ENCODE measurements at places on chromosomes 2 and 18.

GRCh38 chr2:211468877-211469663 is 912.7 kb downstream of the CPS1 start:
- DNase-seq: no peak

GRCh38 chr18:14747513-14748474 is at the start of gene ANKRD30B:
Gene ANKRD30B, plus strand, starts transcription at chr18:14748172. Its CDS starts 248 bp downstream, at chr18:14748420.
- DNase-seq: no peak

GRCh38 chr2:53130441-53130943 is 637.1 kb upstream of the CHAC2 start:
- no peak for DNase-seq

GRCh38 chr2:105279126-105279525 is 37.6 kb downstream of the GPR45 start:
- no peak for DNase-seq

GRCh38 chr2:232543491-232543890 is 4.0 kb downstream of the CHRNG start:
- no peak for DNase-seq

DNA sequence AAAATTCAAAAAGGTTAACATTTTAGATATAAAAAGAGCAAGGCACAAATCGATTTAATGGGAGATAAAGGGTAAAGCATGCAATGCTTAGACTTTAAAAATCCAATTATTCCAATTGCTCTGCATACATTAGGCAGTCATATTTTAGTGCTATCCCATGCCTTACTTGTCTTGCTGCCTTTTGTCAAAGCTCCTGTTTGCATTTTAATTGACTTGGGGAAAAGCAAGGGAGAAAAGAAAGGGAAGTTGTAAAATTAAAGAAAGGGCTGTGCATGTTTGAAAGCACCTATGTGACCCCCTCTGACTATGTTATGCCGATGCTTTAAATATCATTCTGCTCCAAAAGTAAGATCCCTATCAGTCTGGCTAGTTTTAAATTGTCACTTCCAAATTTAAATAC is 193.7 kb upstream of the VWC2L start:
- DNase-seq: no peak

- DNase-seq: no peak
Measured at GRCh38 chr18:62846313-62846712, 131.0 kb downstream of the PHLPP1 start.

DNA sequence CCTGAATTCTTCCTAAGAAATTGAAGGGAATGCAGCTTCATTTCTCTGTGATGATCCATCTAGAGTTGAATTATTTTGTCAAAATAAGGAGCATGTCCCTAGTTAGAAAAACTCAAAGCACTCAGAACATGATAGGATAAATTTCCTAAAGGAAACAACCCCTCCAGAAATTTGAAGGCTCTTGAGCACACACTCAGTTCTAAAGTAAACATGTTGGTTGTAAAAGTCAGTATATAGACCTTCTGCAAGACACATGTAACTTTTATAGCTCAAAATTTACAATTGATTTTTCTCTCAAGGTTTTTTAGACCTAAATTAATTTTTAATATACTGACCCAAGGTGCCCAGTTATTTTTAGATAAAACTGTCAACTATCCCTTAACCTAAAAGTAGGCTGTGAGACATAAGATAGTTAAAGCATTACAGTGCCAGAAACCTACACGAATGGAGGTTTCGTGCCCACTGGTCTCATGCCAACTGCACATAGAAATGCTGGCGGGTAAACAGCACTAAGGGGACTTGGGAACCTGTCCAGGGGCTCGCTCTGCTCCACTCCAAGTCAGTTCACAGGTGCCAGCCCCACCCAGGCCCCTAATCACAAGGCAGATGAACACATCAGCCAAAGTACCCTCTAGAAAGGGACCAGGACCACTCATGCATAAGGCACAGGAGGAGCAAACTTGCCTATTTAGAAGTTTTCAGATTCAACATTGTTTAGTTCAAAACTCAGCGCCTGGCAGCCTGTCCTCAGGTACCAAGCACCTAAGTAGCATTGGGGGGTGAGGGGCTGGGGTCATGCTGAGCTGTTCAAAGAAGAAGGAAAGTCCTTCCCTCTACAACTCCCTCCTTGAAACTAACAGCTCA is 106.5 kb downstream of the SMC6 start:
- DNase-seq: no peak

DNA sequence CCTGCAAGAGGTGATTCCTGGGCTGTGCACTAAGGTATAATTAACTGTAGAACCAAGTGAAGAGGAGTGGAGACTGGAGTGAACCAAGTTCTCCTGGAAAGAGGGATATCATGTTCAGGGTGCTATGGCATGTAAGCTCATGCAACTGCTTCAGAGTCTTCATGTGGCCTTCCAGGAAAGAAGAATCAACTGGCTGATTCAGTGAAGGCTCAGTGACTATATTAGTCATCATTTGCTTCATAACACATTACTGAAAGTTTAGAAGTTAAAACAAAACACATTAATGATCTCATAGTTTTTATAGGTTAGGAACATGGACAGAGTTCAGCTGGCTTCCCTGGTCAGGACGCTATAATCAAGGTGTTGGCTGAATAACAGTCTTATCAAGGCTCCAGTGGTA is 1200.8 kb upstream of the GYPC start:
- DNase-seq: no peak

GRCh38 chr2:26809876-26810577 is 24.2 kb downstream of the CENPA start:
- no peak for DNase-seq

DNA sequence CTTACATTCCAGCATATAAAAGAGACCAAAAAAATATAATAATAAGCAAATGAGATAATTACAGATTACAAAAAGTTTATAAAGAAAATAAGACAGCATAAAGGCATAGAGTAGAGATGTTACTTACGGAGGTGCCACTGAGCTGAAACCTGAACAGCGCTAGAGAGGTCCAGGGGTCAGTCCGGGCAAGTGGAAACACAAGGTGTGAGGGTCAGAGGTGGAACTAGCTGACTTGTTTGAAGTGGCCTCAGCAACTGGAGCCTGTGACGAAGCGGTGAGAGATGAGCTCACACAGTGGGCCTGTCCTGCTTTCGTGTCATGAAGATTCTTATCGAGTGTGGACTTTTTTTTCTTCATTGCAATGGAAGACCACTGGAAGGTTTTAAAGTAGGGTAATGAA is 288.3 kb upstream of the TANK start:
- DNase-seq: no peak

- DNase-seq: no peak
Measured at GRCh38 chr2:24691806-24692205, 101.4 kb downstream of the PTRHD1 start.

- no peak for DNase-seq
Measured at GRCh38 chr2:1527153-1527992, 114.1 kb downstream of the TPO start.

- DNase-seq: no peak
Measured at GRCh38 chr2:3208591-3208990, 169.0 kb downstream of the EIPR1 start.

DNA sequence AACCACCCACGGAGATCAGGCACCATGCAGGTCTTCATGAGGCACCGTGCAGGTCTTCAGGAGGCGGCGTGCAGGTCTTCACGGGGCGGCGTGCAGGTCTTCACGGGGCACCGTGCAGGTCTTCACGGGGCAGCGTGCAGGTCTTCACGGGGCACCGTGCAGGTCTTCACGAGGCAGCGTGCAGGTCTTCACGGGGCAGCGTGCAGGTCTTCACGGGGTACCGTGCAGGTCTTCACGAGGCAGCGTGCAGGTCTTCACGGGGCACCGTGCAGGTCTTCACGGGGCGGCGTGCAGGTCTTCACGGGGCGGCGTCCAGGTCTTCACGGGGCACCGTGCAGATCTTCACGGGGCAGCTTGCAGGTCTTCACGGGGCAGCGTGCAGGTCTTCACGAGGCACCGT is 350.4 kb upstream of the PKDCC start:
- DNase-seq: no peak

- no peak for DNase-seq
Measured at GRCh38 chr2:46576875-46577274, 97.5 kb downstream of the TMEM247 start.

GRCh38 chr2:184598002-184598315 is 370 bp upstream of the ZNF804A start:
- no peak for DNase-seq

DNA sequence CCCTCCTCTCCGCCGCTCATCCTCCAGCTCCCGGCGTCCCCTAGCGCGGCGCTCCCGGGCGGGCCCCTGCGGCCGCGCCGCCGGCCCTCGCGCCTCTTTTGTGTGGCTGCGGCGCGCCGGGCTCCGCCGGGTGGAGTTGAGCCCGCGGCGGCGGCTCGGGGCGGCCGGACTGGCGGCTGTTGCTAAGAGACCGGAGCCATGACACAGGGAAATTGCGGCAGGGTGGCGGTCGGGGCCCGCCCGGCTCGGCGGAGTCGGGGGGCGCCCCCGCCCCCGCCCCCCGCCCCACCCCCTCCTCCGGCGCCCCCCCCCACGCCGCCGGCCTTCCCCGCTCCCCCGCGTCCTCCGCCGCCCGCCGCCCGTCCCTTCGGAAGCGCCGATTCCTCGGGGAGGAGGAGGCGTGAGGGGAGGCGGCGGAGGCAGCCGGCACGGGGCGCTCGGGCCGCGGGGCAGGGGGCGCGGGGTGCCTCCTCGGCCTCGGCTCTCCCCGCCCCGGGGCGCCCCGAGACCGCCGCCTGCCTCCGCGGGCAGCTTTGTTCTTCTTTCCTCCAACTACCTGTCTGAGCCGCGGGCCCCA is at the start of gene TMEM200C:
TMEM200C (minus strand) TSS at position 224 of the 577 bp plus-strand sequence. CDS start 3,459 bp downstream, outside the sequence.
- no peak for DNase-seq

DNA sequence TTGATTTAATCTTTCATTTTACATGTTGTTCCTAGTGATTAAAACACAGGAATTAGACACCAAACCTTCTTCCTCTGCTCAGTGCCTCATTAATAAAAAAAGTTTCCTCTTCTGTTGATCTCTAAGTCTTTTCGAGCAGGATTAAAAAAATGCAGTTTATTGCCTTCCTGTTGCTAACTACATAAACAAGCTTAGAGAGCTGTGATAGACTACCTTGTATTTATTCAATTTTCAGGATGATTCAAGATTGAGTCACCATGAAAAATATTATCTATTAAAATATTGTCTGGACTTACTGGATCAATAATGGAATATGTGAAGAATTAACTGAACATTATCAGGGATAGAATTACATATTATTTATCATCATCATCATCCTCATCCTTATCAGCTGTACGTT is 1089.6 kb upstream of the CNTNAP5 start:
- DNase-seq: no peak

- DNase-seq: no peak
Measured at GRCh38 chr2:328761-329160, 40.9 kb upstream of the ALKAL2 start.

GRCh38 chr2:103740631-103741030 is 978.8 kb downstream of the TMEM182 start:
- DNase-seq: no peak

- DNase-seq: no peak
Measured at GRCh38 chr18:50170004-50170403, 24.9 kb downstream of the MYO5B start.

DNA sequence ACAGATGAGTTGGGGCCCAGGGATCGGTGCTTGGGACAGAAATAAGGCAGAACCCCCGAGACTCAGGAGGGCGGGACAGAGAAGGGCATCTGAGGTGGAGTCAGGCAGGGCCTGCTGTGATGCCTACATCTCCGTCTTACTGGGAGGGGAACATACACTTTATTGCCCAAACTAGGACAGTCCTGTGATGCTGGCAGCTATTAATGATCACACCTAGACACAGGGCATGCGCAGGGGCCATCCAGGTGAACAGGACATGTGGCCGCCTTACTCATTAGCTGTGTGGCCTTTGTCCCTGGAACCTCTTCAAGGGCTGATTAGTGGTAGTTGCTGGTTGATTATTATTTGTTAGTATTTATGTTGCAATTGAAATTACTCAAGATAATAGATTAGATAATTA is 33.2 kb downstream of the MLPH start:
- DNase-seq: no peak

DNA sequence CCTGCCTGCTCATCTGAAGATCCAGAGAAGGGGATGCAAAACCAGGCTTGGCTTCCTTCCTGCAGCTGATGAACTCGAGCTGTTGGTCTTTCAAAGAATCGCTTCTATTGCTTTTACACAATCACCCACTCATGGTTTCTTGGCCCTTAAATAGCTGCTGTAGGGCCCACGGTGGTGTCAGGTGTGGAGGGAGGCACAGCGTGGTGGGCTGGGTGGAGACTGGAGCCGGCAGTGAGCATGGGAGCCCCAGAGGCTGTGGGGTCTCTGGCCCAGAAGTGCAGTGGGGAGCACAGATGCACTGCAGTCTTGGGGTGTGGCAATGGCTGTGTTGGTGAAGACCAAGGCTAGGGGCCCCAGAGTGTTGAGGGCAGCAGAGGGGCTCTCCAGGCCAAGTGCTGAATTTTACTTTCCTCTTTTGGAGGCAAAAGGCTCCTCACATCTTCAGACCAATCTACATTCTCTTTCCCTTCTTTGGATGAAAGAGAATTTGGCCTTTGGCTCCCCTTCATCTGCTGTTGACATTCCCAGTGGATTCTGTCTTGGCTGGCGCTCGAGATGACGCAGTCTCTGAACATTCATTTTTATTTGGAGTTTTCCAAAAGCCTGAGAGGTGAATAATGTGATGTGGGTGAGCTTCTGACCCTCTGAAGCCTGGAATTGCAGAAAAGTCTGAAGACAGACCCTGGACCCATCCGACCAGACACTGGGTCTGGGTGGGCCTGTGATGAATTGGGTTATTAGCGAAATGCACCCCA is 70.1 kb upstream of the ASB18 start:
- no peak for DNase-seq

GRCh38 chr2:177064422-177064821 is 148.2 kb upstream of the HNRNPA3 start:
- DNase-seq: no peak

GRCh38 chr18:75049455-75049789 is 159.5 kb downstream of the PTGR3 start:
- no peak for DNase-seq

DNA sequence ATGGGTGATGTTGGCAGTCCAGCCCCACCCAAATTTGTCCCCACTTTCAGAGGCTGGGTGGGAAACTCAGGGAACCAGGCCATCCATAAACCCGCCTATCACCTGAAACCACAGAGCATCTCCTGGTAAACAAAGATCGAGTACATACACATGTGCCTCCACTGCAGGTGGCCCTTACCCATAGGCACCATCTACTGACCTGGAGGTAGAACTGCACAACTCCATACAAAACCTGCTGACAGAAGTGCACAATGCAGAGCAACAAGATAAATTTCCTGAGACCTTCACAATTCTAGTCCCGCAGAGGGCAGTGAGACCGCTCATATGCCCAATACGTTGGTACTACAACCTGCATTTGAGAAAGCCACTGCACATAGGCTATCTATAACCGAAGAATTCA is 856.3 kb downstream of the SUCLG1 start:
- DNase-seq: no peak

DNA sequence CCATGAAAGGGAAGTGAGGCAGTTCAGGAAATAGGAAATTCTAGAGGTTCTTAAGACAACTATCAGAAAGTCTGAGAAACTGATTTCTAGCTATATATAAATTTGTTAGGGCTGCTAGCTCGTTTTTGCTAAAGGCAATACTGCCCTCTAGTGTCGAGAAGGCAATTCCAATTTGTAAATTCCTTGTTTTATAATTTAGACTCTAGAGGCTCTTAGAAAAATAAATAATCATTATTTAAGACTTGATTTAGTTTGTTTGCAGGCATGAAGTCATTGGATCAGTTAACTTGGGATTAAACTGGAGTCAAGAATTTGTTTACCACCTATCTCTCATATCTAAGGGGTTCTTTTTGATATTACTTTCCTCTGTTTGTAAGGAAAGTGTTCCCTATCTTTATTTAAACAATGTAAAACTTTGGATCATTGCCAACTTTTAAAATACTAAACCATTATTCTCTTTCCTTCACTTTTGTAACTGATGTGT is 66.2 kb downstream of the ACVR2A start:
- DNase-seq: peak; percentile 49

- no peak for DNase-seq
Measured at GRCh38 chr18:35443434-35443833, 54.3 kb downstream of the INO80C start.

All from stimulated activated CD4-positive, alpha-beta T cell treated with anti-CD3 and anti-CD28 coated beads, Interleukin-12 subunit alpha, Interleukin-12 subunit beta, amount 100 ng/mL, for 48 hours (primary cell).